ENCODE measurements at places on chromosomes 7 and 10.

- no peak for DNase-seq
Observed at GRCh38 chr10:79324032-79324695, 23.1 kb upstream of the PPIF start.

DNA sequence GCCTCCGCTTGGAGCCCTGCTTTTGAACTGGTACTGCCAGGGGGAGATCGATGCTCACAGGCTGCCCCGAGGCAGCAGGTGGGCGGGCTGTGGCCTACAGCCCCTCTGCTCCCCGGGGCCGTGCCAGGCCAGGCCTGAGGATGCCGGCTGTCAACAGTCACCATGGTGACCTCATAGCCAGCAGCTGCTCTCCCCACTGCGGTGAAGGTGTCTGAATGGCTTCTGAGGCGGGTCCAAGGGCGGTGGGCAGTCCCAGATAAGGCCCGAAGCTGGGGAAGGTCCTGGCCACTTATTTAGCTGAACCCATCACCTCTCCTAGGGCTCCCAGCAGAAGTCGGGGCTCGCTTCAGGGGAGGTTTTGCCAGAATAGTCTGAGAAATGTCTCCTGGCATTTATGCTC, 179.3 kb downstream of the ARHGAP12 start:
- no peak for DNase-seq

- no peak for DNase-seq
Observed at GRCh38 chr7:90568213-90568612, 27.9 kb upstream of the CDK14 start.

DNA sequence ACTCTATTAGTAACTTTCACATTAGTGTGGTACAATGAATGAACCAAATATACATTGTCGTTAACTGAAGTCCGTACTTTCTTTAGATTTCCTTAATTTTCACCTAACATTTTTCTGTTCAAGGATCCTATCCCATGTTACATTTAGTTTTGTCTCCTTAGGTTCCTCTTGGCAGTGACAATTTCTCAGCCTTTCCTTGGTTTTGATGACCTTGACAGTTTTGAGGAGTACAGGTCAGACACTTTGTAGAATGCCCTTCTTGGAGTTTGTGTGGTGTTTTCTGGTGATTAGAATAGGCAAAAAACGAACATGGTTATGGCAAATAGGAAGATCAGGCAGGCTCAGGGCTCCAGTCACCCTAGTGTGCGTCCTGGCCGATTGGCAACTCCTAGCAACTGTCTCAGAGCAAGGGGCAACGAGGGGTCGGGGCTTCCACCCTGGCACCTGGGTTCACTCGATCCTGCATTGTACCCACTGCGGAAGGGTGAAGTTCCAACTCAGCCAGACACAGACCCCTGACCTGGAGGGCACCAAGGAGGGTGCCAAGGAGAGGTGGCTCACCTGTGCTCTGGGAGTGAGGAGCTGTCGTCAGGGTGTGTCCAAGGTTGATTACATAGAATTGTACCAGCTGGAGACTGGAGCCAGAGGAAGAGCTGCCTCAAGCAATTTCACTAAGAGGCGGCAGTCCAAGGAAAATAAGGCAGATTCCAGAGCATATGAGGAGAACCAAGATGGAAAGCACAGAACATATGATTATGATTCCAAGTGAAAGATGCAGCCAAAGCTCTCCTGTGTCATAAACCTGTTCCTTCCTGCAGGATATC, 37.5 kb downstream of the PAPSS2 start:
- DNase-seq: no peak

GRCh38 chr10:89454561-89455347, 40.4 kb downstream of the IFIT5 start:
- no peak for DNase-seq

Data from Jurkat, Clone E6-1 (cell line).